ENCODE measurements at places on chromosomes 6 and 20. TPM values are rescaled to one million over a fixed set of nuclear protein-coding genes. Genes with fewer than 3 reads are reported as not detected.

DNA sequence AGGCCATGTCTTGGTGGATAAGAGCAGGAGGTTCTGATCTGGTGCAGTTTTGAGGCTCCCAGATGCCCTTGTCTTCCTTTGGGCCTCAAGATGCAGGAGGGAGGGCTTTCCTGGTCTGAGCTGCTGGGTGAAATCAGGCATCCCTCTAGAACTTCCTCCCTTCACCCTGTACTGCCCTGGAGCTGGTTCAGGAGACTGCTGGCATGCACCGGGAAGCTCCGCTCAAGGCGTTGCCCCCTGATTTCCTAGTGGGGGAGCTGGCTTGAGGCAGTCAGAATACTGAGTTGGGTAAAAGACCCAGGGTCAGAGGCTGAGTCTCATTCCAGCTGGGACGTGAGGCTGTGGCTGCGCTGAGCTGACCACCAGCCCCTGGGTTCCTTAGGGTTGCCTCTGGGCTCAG is 12.0 kb downstream of the PHACTR3 start:
- no peak for DNase-seq
- H3K4me1 ChIP-seq = peaks cover 4% of the 10 kb centered on the region
- no peak overlapping the region for H3K4me3 ChIP-seq
- H3K36me3 ChIP-seq = no peaks in the 10 kb centered on the region
- no peak overlapping the region for H3K27ac ChIP-seq

TMEM74B gene
- total RNA-seq = 4.2 TPM

DNA sequence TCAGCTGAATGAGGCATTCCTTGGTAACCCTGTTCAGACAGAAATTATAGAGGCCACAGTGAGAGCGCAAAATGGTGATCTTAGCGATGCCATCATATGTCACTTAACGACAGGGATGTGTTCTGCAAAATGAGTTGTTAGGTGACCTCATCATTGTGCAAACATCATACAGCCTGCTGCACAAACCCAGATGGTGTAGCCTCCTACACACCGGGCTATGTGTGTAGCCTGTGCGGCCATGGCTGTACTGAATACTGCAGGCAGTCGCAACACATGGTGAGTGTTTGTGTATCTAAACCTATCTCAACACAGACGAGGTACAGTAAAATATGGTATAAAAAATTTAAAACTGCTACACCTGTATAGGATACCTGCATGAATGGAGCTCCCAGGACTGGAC is 234.1 kb upstream of the PMEPA1 start:
- peaks cover 41% of the 10 kb centered on the region for H3K27me3 ChIP-seq
- no peaks in the 10 kb centered on the region for H3K4me1 ChIP-seq
- H3K27ac ChIP-seq = no peak overlapping the region
- H3K36me3 ChIP-seq = no peaks in the 10 kb centered on the region
- H3K4me3 ChIP-seq = no peak overlapping the region

DNA sequence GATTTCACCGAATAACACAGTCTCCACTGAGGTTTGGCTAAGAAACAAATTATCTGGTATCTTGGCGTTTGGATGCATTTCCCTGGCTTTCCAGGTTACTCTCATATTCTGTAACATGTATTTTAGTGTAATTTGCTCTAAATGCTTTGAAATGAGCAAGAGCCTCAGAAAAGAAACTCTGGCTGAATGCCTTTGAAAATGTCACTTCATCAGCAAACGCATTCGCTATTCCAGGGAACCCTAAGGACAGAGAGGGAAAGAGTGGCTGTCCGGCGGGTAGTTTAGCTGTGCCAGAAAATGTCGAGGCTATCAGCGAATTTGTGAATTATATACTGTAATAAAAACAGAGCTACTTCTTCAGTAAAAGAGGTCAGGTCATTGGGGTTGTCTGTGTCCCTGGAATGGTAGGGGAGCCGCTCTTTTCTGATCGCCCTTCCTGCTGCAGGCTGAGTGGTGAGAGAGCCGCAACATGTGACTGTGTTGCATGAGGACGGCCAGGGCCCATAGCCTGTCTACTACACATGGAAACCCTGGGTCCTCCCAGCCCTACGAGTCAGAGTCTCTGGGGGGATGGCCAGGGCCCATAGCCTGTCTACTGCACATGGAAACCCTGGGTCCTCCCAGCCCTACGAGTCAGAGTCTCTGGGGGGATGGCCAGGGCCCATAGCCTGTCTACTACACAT is 57.3 kb downstream of the SMOC2 start:
- no peak overlapping the region for H3K4me3 ChIP-seq
- no peaks in the 10 kb centered on the region for H3K36me3 ChIP-seq
- no peak for DNase-seq
- peaks cover 13% of the 10 kb centered on the region for H3K4me1 ChIP-seq
- H3K27ac ChIP-seq = no peak overlapping the region

- H3K4me1 ChIP-seq = no peaks in the 10 kb centered on the region
- peak; percentile 6 for DNase-seq
- H3K36me3 ChIP-seq = no peaks in the 10 kb centered on the region
- H3K27ac ChIP-seq = no peak overlapping the region
- H3K4me3 ChIP-seq = no peak overlapping the region
These were observed 15.3 kb downstream of the NTSR1 start for GRCh38 chr20:62723768-62724450.

GRCh38 chr6:37109714-37110499 is 60.0 kb upstream of the PIM1 start:
- H3K27me3 ChIP-seq = no peaks in the 10 kb centered on the region
- H3K4me3 ChIP-seq = no peak overlapping the region
- H3K27ac ChIP-seq = no peak overlapping the region
- no peaks in the 10 kb centered on the region for H3K36me3 ChIP-seq
- no peak for DNase-seq

DNA sequence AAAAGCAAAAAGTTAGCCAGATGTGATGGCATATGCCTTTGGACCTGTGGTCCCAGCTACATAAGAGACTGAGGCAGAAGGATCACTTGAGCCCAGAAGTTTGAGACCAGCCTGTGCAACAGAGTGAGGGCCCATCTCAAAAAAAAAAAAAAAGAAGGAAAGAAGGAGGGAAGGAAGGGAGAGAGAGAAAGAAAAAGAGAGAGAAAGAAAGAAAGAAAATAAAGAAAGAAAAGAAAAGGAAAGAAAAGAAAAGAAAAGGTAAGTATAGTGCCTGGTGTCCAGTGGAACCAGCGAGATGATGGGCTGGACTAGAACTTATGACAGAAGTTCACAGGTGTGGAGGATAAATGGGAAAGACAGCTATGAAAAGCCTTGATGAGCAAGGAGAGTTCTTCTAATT is 100.9 kb downstream of the QRSL1 start:
- H3K36me3 ChIP-seq = no peaks in the 10 kb centered on the region
- H3K4me3 ChIP-seq = no peak overlapping the region
- no peak for DNase-seq
- no peak overlapping the region for H3K27ac ChIP-seq
- H3K4me1 ChIP-seq = no peaks in the 10 kb centered on the region

GRM4 gene
- not detected for total RNA-seq

- no peaks in the 10 kb centered on the region for H3K27me3 ChIP-seq
- H3K4me3 ChIP-seq = no peak overlapping the region
- DNase-seq = no peak
- H3K27ac ChIP-seq = no peak overlapping the region
These were observed 53.8 kb downstream of the PHF3 start for GRCh38 chr6:63689421-63689820.

DNA sequence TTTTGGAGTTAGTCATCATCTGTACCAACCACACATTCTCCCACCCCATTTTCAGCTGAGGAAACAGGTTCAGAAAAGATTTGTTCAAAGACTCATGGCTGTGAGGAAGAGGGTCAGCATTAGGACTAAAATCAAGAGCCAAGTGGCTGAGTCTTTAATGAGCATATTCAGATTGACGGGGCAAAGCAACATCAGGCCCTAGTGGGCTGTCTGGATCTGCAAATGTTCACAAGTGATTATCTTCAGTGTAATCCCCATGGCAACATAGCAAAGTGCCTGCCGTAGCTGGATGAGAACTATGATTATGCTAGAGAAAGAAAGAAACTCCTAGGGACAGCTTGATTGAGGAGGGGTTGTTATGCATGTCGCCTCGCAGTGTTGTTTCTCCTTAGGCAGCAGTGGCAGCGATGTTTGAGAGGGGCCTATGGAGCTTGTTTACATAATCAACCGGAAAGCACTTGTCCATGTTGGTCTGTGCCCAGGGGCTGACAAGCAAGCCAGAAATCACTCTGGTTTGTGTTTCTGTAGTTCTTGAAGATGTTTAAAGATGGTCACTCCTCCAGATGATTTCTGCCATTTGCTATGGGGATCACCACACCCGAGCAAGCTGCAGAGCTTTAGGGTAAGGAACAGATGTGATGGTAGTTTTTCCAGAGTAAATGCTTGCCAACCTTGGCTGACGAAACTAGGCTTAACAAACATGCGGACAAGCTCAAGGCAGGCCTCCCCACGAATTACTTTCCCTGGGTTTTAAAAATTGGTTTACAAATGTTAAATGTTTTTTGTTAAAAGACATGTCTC is 124.3 kb upstream of the MLIP start:
- H3K27me3 ChIP-seq = no peaks in the 10 kb centered on the region
- peak overlapping the region; percentile 37 for H3K4me3 ChIP-seq
- peaks cover 50% of the 10 kb centered on the region for H3K4me1 ChIP-seq
- DNase-seq = no peak

- H3K4me1 ChIP-seq = peaks cover 50% of the 10 kb centered on the region
- no peaks in the 10 kb centered on the region for H3K27me3 ChIP-seq
- DNase-seq = no peak
- no peak overlapping the region for H3K27ac ChIP-seq
These were observed 80.5 kb downstream of the TMEM242 start for GRCh38 chr6:157242791-157243190.

- H3K4me1 ChIP-seq = no peaks in the 10 kb centered on the region
- H3K27ac ChIP-seq = no peak overlapping the region
- no peak for DNase-seq
- no peaks in the 10 kb centered on the region for H3K27me3 ChIP-seq
- no peaks in the 10 kb centered on the region for H3K36me3 ChIP-seq
- H3K4me3 ChIP-seq = no peak overlapping the region
These were observed 193.4 kb downstream of the WDR27 start for GRCh38 chr6:169508452-169508851.

DNA sequence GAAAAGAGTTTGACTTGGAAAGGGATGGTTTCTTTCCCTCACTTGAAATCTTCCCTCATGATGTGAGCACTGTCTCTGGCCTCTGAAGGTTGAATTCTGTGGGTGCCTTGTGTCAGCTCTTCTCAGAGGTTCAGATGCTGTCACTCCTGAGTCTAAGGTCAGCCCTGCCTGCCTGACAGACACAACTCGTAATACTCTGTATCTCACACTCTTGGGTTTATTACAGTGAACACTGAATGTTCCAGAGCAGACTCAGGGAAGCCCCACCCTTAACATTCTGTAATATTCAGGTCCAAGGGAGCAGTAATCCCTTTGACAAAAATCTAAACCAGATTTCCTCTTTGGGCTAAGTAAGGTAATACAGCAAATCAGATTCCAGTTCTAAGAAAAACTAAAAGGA is 837.8 kb downstream of the QKI start:
- no peaks in the 10 kb centered on the region for H3K36me3 ChIP-seq
- peaks cover 8% of the 10 kb centered on the region for H3K27me3 ChIP-seq
- no peak overlapping the region for H3K27ac ChIP-seq
- no peak overlapping the region for H3K4me3 ChIP-seq

GRCh38 chr6:39085129-39085797 is 29.7 kb downstream of the SAYSD1 start:
- H3K27me3 ChIP-seq = peaks cover 7% of the 10 kb centered on the region
- no peaks in the 10 kb centered on the region for H3K36me3 ChIP-seq
- H3K4me1 ChIP-seq = peaks cover 57% of the 10 kb centered on the region
- no peak overlapping the region for H3K27ac ChIP-seq
- DNase-seq = no peak
- no peak overlapping the region for H3K4me3 ChIP-seq

- no peaks in the 10 kb centered on the region for H3K27me3 ChIP-seq
- no peaks in the 10 kb centered on the region for H3K36me3 ChIP-seq
- H3K27ac ChIP-seq = peak overlapping the region; percentile 45
- H3K4me1 ChIP-seq = peaks cover 100% of the 10 kb centered on the region
- no peak overlapping the region for H3K4me3 ChIP-seq
These were observed 26.5 kb downstream of the FYN start for GRCh38 chr6:111846492-111847409.

OR2H2 gene
- not detected for total RNA-seq

LPA gene
- not detected for total RNA-seq

DNA sequence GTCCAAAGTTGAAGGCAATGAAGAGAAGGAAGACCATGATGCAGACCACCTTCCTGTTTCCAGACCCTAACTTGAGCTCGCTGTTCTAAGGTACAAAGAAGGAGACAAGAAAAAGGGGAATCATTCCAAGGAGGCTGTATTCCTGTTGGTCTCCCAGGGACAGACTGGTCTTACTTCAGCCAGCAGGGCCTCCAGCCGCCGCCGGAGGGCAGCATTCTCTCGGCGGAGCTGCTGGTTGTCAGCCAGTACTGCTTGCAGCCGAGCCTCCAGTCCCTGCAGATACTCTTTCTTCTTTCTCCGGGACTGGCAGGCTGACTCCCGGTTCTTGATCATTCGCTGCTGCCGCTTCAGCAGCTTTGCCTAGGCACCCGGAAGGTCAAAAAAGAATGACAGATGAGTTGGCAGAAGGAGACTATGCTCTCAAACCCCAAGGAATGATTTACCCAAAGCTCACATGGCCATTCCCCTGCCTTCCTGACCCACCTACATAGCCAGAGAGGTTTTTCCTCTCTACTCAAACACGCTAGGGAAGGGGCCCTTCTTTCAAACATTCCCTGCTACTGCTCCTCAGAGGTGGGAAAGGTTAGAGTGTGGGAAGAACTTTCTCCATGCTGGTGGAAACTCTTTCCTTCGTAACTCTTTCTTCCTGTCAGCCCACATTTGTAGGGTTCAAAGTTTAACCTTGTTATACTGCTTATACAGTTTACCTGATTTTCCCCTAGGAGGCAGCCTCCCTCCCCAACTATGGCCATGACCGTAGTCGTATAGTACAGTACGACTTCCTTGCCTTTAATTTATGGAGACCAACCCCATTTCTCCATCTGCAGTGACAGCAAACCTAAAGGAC is 9.0 kb downstream of the ATF6B start:
- H3K4me3 ChIP-seq = no peak overlapping the region
- H3K27me3 ChIP-seq = no peaks in the 10 kb centered on the region
- peaks cover 85% of the 10 kb centered on the region for H3K36me3 ChIP-seq
- DNase-seq = peak; percentile 88
- H3K27ac ChIP-seq = peak overlapping the region; percentile 60
- H3K4me1 ChIP-seq = peaks cover 33% of the 10 kb centered on the region

PRR18 gene
- total RNA-seq = not detected

SAPCD1 gene
- not detected for total RNA-seq

GRCh38 chr6:138803861-138804260 is 8.0 kb downstream of the ECT2L start:
- H3K27ac ChIP-seq = peak overlapping the region; percentile 46
- H3K27me3 ChIP-seq = no peaks in the 10 kb centered on the region
- H3K4me3 ChIP-seq = no peak overlapping the region
- DNase-seq = no peak
- H3K36me3 ChIP-seq = no peaks in the 10 kb centered on the region
- H3K4me1 ChIP-seq = peaks cover 17% of the 10 kb centered on the region
